Activated CD4-positive, alpha-beta memory T cell treated with anti-CD3 and anti-CD28 coated beads for 36 hours (primary cell): ENCODE measurements at places on chromosomes 2 and 18. TPM values are rescaled to one million over a fixed set of nuclear protein-coding genes. Genes with fewer than 3 reads are reported as not detected.

Gene SP5
- not detected for total RNA-seq

Gene M1AP
- total RNA-seq = not detected

Gene FTCDNL1
- total RNA-seq = 3.3 TPM

Gene CAVIN2
- total RNA-seq = not detected

Gene SERPINB12
- not detected for total RNA-seq

Gene RAB6C
- not detected for total RNA-seq

- DNase-seq = no peak
Measured at GRCh38 chr2:134396493-134396892, 142.6 kb downstream of the MGAT5 start.

GRCh38 chr2:45330108-45330507 is 281.0 kb downstream of the SRBD1 start:
- DNase-seq = no peak

GRCh38 chr18:5895876-5896740 is 786 bp upstream of the TMEM200C start:
- DNase-seq = no peak

- DNase-seq = peak; percentile 12
Measured at GRCh38 chr18:7221424-7222155, 9.3 kb upstream of the LRRC30 start.

- no peak for DNase-seq
Measured at GRCh38 chr2:107633580-107634147, 193.0 kb upstream of the RGPD4 start.

DNA sequence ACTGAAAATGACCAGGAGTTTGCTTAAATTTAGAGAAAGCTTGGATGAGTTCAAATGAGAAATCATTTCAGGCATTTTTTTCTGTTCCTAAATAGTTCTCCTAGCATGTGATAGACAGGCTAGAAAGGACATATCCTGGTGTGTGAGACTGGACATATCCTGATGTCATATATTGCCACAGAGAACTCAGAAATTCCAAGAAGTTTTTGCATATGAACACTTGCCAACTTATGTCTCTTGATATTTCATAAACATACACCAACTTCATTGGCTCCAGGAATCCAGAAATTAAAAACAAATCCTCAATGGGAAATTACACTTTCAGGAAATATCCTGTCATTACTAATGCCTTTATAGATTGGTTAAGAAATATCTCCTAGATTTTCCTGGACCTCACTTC is 2.9 kb upstream of the SERPINB4 start:
- DNase-seq = no peak

DNA sequence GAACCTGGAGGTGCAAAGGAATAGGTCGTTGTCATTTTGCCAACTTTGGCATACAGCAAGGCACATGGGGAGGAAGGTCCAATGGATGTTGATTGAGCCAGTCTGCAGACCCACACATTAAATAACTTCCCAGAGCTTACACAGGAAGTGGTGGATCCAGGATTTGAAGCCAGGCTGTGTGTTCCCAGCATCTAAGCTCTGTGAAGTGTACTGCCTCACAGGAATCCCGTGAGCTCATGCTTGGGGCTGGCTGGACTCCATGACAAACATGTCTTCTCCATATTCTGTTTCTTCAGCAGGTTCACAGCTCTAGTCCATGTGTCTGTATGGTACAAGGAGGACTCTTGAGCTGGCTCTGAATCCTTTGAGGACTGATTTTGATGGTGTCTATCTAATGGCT is 63.9 kb downstream of the KLHL29 start:
- DNase-seq = no peak

DNA sequence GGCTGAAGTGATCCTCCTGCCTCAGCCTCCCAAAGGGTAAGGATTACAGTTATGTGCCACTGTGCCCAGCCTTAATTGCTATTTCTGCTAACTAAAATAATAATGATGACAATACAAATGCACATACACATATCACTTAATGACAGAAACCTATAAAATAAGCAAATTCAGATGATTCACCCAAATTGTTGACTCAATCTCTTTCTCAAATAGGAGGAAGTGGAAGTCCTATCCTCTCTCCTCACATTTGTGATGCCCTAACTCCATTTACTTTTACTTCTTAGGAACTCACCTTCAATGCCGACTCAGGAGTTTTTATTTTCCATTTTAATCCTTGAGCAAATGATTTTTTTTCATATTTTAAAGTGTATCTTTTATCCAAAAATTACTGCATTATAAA is 24.5 kb upstream of the RAPH1 start:
- no peak for DNase-seq

DNA sequence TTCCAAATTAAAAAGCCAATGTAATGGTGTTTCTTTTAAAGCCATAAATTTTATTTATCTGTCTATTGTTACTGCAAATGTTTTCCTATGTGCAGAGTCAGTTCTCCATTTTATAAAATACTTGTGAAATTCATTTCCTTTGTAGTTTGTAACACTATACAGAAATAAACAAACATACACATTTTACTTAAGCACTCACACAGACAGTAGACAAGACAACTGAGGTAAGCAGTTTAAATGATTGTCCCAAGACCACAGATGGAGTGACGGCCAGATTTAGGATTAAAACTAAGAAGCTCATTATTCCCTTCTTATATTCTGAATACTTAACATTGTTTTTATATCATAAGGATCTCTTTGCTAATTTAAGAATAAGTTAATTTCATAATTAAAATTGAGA is 100.9 kb downstream of the BAZ2B start:
- no peak for DNase-seq
